AG04449 (cell line): ENCODE measurements at places on chromosomes 11 and 22.

- DNase-seq: no peak
Observed at GRCh38 chr11:117621226-117621625, 175.8 kb downstream of the DSCAML1 start.

DNA sequence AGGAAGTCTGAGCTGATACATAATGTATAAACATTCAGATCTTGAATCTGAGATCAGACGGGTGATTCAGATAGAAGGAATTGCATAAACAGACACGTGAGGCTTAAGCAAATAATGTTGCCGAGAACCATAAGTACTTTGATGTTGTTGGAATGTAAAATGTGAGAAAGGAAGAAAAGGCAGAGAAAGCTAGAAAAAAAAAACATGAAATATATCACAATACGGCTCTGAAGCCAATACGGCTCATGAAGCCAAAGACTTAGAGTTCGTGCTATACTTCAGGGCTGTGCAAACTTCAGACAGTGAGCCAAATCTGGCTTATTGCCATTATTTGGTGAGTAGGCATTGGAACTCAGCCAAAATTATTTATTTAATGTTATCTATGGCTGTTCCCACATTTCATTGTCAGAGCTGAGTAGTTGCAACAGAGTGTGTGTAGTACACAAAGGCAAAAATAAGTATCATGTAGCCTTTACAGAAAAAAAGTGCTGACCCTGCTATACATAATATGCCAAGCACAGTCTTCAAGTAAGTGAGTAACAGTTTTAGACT, 673.3 kb downstream of the CNTN5 start:
- DNase-seq: peak; percentile 23

DNA sequence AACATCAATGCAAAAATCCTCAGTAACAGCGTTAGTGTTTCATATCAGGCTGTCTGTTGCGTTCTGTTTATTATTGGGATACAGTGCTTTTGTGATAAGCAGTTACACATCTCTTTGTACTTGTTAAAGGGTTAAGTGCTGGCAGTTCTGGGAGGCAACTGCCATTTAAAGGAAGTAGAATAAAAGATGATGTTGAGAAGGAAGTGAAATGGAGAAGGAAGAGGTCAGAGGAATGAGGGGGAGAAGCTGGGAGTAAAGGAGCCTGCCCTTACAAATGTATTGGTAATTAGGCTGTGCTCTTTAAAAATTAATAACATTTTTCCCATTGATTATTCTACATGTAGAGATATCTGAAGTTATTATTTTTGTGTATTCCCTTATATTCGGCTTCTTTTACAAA, 674.7 kb downstream of the NTM start:
- no peak for DNase-seq

DNA sequence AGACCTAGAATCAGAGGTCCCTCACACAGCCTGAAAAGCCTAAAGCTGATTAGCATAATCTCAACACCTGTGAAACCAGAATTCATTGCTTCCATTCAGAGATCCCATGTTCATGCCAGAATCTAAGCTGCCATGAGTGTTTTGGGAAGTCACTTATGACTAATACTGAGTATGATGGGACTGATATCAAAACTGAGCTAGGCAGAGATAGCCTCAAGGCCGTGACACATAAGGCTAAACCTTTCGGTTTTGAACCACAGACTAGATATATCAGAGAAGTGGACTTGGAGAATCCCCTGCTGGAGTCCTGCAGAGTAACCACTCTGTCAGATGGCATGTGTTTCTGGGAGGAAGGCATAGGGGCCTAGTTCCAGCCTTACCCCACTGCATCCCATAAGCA, 23.1 kb upstream of the GLYATL2 start:
- DNase-seq: no peak

GRCh38 chr11:119754199-119754598, 25.2 kb upstream of the NECTIN1 start:
- DNase-seq: no peak

DNA sequence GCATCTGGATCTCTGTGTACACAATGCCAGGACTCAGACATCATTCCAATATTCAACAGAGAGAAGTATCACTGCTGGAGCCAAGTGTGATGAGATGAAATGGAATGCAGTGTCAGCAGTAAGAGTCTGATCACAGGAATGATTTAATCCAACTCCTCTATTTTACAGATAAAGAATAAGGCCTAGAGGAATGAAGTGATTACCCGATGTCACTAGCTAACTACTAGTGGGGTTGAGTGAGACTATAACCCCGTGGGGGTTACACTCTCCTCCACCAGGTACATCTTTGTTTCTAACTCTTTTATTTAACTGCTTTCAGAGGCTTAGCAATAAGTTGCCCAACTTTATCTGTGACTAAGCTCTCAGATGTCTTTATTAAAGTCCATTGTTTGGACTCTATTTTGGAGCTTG, 94.2 kb upstream of the FAT3 start:
- DNase-seq: no peak

DNA sequence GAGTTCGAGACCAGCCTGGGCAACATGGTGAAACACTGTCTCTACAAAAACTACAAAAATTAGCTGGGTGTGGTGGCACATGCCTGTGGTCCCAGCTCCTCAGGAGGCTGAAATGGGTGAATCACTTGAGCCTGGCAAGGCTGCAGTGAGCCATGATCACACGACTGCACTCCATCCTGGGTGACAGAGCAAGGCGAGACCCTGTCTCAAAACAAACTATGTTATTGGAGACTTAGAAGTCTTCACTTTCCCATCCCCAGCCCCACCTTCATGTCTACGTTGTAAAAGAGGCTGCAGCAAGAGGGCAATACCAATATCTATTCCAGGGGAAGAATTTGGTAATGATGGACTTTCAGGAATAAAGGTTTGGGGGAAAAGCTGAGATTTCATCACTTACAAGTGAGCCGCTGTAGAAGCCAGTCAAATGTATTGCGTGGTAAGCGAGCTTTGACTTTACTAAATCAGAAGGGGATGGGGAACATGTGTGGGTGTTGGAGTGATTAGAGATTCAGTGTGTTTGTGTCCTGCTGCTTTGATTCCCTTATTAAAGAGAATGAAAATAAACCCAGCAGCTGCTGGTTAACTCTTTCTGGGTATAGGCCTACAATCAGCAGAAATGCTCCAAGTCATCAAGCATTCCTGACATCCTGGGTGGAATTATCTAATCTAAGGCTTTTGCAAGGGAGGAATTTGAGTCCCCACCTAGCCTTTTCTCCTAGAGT, 53.7 kb downstream of the UBASH3B start:
- DNase-seq: peak; percentile 51

DNA sequence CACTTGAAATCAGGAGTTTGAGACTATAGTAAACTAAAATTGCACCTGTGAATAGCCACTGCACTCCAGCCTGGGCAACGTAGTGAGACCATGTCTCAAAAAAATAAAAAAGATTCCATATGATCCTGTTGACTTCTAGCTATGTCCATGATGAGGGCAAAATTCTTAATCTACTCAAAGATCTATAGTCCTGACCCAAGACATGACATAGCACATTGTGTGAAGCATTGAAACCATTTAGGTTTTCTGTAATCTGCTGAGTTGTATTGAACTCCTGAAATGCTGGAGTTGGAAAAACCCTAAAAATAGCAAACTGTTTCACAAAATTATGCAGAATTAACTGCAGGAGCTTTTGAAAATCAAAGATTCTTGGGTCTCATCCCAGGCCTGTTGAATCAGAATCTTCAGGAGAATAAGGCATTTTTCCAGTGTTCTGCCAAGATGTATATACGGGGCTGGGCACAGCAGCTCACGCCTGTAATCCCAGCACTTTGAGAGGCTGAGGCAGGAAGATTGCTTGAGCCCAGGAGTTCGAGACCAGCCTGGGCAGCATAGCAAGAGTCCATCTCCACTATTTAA, 29.8 kb upstream of the LDHA start:
- no peak for DNase-seq

- DNase-seq: no peak
Observed at GRCh38 chr11:116325247-116325646, 447.5 kb downstream of the BUD13 start.

- peak; percentile 9 for DNase-seq
Observed at GRCh38 chr11:132992838-132993631, 539.3 kb downstream of the OPCML start.

GRCh38 chr11:69298267-69299022, 4.5 kb downstream of the MYEOV start:
- DNase-seq: no peak

DNA sequence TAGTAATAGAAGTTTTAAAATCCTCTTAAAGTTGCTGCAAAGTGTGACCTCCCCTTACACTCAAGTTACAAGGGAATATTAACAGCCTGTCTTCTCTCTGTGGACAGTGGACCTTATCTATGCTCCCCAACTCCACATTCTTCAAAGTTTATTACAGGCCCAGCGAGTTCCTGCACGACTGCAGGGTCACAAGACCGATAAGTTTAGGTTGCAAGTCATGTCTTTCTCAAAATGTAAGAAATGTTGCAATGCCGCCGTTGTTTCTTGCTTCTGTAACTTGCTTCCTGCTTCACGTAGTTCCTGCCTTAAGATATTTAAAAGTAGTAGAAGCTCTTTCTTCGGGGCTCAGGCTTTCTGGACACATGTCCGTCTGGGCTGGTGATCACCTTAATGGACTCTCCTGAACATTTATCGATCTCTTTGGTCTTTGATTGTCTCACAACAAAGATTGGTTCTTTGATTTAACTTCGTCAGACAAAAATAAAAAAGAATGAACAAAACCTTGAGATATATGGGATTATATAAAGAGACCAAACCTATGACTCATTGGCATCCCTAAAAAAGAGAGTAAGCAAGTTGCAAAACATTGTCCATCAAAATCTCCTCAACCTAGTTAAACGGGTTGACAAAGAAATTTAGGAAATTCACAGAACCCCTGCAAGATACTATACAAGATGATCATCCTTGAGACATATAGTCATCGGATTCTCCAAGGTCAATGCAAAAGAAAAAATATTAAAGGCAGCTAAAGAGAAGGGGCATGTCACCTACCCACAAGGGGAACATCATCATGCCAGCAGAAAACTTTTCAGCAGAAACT, 45.4 kb upstream of the GLYAT start:
- no peak for DNase-seq

DNA sequence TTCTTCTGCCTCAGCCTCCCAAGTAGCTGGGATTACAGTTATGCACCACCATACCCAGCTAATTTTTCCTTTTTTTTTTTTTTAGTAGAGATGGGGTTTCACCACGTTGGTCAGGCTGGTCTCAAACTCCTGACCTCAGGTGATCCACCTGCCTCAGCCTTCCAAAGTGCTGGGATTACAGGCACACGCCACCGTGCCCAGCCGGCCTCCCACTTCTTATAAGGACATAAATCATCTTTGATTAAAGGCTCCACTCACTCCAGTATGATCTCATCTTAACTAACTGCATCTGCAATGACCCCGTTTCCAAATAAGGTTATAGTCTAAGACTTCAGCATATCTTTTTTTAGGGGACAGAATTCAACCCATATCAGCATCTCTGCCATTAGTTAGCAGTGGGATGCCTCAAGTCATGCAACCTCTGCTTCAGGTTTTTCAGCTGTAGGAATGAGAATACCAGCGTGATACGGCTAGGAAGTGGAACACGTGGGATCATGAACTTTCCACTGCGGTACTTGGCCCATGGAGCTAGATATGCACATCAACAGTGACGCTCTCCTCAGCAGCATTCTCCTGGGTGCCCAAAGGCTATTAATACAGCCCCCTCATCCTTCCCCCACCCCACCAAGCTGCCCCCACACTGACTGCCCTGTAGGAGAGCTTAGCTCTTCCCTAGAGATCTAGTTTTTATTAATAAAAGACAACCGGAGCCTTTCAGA, 41.4 kb downstream of the MCHR1 start:
- DNase-seq: no peak

DNA sequence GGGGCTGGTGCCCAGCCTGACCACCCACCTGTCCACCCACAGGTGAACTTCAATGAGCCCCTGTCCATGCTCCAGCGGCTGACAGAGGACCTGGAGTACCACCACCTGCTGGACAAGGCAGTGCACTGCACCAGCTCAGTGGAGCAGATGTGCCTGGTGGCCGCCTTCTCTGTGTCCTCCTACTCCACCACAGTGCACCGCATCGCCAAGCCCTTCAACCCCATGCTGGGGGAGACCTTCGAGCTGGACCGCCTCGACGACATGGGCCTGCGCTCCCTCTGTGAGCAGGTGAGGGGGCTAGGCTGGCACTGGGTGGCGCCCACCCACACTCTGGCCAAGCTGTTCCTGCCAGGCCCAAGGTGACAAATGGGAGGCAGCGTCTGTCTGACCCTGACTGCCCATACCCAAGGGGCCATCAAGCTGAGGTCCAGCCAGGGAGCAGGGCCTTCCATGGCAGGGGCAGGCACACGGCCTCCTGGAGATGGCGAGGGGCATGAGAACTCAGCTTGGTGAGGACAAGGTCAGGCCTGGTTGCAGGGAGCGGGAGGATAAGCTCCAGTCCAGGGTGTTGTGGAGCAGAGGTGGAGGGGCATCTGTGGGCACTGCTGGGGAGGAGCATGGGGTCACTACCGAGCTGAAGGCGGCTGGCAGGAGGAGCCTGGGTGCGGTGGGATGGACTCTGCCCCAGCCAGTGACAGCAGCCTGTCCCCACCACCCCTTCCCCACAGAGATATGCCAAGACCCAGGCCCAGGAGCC, 77.7 kb downstream of the MORC2 start:
- DNase-seq: no peak

DNA sequence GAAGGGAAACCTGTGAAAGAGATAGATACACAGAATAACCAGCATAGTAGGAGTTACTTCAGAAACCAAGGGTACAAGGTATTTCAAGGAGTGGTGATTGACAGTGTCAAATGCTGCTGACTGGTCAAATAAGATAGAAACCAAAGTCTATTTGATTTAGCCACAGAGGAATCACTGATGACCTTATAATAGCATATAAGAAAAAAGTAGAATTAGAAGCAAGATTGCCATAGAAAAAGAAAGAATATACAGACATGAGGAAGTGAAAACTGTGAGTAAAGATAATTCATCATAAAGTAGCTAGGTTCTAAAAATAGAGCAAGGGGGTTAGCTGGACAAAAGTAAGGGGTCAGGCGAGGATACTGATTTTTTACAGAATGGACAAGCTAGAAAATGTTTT, 14.2 kb downstream of the ZBTB44 start:
- no peak for DNase-seq

DNA sequence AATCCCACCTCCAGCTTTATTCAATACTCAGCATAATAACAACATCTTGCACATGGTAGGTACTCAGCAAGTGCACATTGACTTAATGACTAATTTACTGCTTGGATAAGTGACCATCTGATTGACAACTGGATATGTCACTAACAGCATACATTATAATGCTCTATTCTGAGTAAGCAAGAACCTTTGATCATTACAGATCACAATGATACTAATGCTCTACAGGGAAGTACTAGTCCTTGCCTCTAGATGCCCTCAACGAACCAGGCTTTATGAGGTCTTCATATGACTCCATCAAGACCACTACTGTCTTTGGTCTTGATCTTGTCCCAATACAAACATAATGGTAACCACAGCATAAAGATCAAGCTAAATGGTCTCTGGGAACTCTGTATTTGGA, 167.6 kb upstream of the MTMR2 start:
- no peak for DNase-seq

GRCh38 chr11:6695377-6695776, 12.2 kb upstream of the MRPL17 start:
- DNase-seq: no peak
